GM04504 (cell line): ENCODE measurements at places on chromosomes 7 and 10.

DNA sequence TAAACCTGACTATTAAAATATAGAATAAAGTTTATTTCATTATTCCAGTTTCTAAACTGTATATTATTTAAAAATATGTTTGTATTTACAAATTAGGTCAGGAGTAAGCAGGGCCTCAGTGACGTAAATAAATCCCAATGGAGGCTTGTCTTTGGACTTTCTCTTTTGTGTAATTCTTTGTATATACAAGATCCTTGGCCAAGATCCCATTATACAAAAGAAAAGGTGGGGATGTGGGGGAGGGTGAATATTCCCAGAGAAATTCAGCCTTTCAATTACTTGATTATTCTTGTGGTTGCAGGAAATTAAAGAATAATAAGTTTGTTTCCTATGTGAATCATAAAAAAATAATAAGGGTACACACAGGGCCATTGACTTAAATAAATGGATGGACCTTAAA is 178.7 kb upstream of the PRPS1L1 start:
- no peak for DNase-seq

DNA sequence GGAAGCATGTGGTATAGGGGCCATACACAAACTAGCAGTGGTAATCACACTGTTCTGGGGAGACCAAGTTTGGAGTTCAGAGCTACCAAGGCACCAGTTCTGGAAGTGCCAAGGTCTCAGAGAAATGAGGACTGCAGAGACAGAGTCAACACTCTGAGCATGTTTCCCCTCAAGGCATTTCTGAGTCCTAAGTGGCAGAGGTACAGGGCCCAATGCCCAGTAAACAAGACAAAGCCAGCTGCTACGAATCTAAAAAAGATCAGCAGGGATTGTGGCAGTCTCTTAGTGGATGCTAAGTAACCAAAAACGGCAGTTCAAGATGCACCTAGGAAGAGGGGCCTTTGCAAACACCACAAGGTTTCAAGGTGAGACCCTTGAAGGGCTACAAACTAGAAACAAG is 271.9 kb downstream of the TNS3 start:
- no peak for DNase-seq

GRCh38 chr10:2392145-2392812 is 655.0 kb upstream of the ADARB2 start:
- no peak for DNase-seq

- no peak for DNase-seq
Observed at GRCh38 chr7:111108496-111108895, 17.6 kb downstream of the LRRN3 start.

- DNase-seq = no peak
Observed at GRCh38 chr7:120993553-120994191, 5.2 kb downstream of the CPED1 start.

GRCh38 chr7:50766849-50767207 is 15.9 kb downstream of the GRB10 start:
- DNase-seq = no peak

GRCh38 chr10:124366825-124367224 is 51.9 kb downstream of the OAT start:
- no peak for DNase-seq

DNA sequence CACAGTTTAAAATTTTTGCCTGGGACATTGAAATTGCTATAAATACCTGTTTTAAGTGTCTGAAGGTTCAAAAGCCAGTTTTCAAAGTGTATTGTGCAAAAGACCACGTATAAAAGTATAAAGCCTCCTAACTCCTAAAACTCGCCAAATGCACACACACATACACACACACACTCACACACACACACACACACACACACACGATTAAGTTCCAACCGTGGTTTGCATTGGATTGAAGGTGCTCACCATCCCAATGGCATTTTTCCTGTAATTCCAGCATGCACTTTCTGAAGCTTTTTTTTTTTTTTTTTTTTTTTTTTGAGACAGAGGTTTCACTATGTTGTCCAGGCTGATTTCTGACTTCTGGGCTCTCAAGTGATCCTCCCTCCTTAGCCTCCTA is 2.8 kb upstream of the RGS10 start:
- DNase-seq = no peak
